Suppressor macrophage treated with lipopolysaccharide for 4 hours (primary cell): ENCODE measurements at places on chromosomes 6 and 20.
A peak's percentile ranks its signal among the peaks of the same experiment; 100 is the strongest.

DNA sequence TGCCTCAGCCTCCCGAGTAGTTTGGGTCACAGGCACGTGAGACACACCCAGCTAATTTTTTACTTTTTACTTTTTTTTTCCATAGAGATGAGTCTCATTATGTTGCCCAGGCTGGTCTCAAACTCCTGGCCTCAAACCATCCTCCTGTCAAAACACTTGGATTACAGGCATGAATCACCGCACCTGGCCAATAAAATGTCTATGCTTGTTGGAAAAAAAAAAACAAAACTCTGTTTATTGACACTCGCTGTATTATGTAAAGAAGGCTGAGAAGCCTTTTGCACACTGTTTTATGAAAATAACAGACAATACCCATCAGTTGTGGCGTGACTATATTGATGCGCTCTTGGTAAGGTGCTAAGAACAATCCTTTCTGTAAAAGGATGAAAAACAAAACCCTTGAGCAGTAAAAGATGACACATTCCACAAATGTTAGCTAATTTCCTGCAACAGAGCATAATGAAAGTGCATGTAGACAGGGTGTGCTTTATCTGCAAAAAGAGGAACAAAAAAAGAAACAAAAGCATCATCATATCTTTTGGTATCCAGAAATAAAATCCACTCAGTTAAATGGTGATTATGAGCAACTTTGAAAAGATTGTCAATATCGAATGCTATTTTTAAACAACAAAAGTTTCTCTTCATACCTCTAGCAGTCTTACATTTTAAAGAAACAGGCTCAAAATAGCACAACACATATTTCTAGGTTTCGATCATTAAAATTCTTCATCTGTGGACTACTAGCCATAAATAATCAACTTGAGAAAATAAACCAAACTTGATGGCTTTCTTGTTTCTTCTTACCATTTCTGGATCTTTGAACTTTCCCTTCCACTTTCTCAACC is 108.3 kb upstream of the PHACTR1 start:
- DNase-seq: peak; percentile 81

DNA sequence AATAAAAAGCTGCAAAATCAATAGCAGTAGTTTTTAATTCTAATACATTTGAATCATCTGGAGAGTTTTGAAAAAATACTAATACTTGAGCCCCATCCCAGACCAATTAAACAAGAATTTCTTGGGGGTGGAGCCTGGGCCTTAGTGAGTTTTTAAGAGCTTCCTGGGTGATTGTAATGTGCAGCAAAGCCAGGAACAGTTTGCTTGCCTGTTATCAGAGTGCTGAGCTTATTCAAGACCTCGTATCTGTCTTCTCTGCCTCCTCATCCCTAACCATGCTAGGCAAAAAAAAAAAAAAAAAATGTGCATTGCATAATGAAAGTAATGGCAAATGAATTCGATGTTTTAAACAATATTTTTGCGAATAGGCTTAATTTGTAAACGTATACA is 36.4 kb upstream of the MYB start:
- DNase-seq: no peak

DNA sequence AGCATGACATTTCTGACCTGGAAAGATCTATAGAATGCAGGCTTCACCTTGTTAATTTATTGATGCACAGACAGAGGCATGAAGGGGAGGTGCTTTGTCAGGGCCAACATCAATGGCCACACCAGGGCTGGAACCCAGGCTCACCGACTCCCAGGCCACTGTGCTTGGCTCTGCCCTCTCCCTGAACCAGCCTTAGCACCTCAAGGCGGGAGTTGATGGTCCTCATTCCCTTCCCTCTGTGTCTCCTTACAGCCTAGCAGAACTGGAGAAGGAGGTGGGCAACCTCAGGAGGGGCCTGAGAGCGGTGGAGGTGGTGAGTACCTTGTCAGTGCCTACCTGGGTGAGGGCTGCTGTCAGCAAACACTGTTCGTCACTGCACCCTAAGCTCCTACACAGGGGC is 35.6 kb downstream of the MOCS1 start:
- no peak for DNase-seq

- DNase-seq: no peak
Observed at GRCh38 chr20:6212903-6213302, 90.1 kb upstream of the FERMT1 start.
